ENCODE measurements at places on chromosomes 11 and 22.
A peak's percentile ranks its signal among the peaks of the same experiment; 100 is the strongest.

DNA sequence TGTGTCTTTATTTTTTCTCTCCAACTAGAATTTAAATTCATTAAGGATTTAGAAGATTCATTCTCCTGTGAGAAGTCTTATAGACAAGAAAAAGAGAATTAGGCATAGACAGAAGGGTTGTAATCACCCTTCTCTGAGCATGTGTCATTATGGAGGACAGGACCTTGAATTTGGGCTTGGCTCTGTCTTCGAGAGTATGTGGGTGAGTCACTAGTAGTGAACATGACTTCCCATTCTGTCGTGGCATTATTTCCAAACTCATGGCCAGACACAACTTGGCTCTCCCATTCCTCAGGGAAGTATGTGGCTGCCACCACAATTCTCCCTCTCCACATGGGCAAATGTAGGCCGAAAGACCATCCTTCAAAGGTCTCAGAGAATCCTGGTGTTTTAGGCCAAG, 14.3 kb upstream of the ANKK1 start:
- DNase-seq = no peak

DNA sequence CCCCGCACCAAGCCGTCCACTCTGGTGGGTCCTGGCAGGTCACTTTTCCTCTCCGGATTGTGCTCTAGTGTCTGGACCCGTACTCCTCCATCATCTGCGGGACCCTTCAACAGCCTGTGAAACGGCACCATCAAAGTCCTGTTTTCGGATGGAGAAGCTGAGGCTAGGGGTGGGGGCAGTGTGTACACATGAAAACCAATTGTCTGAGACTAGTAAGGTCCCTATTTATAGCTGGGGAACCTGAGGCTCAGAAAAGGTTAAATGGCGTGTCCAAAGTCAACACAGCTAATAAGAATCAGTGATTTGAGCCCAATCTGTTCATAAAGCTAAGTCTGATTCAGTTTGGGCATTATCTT, 668 bp upstream of the LRRC32 start:
- DNase-seq = no peak

DNA sequence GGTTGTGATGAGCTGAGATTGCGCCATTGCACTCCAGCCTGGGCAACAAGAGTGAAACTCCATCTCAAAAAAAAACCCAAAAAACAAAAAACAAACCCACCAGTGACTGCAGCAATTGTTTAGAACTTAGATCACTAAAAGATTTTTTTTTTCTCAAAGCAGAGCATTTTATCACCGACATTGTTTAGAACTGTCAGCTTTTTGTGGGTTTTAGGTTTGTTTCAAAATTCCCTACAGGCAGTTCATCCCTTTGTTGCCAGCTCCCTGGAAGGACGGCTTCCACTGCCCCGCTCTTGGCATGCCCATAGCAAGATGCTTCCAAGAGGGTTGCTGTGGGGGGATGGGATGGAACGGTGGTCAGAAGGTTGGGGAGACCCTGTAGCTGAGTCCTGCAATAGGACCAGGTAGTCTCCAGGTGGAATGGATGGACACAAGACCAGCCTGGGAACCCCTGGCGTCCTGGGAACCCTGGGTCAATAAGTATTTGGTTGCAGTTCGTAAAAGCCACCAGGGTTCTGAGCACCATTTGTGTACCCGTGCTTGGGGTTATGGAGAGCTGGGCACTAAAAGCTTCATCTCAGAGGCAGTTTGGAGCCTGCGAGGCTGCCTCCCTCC, 46.7 kb downstream of the TSPAN18 start:
- no peak for DNase-seq

DNA sequence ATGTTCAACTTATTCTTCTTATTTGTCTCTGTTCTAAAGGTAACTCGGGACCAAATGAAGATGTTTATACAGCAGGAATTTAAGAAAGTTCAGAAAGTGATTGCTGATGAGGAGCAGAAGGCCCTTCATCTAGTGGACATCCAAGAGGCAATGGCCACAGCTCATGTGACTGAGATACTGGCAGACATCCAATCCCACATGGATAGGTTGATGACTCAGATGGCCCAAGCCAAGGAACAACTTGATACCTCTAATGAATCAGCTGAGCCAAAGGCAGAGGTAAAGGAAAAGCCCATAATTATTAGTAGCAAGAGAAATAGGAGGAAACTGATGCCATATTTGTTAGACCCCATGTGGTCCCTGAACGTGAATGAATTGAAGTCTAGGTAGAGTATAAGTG, 63.3 kb downstream of the TRIM44 start:
- DNase-seq = no peak

DNA sequence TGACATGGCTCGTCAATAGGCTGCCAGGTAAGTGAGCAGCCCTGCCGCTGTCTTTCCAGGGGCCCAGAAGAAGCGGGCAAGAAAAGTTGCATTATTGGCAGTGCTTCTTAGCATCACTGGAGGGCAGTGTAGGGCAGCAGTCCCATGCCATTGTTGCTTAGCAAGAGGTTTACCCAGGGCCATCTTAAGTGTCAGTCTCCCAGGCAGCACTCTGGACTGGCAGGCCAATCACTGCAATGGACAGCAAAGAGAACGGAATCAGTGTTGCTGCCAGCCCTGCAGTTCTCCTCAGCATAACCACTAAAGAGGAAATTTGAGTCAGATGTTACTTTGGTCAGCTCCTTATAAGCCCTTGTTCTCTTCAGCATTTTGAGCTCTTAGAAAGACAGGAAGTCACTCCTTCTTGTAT, 13.4 kb upstream of the GRK2 start:
- peak; percentile 34 for DNase-seq

- DNase-seq = no peak
Measured at GRCh38 chr11:128653801-128654231, 40.1 kb upstream of the FLI1 start.

GRCh38 chr22:45754822-45755221, 83.2 kb downstream of the ATXN10 start:
- DNase-seq = no peak

GRCh38 chr11:63783925-63784592, 15.5 kb upstream of the ZFTA start:
- no peak for DNase-seq

DNA sequence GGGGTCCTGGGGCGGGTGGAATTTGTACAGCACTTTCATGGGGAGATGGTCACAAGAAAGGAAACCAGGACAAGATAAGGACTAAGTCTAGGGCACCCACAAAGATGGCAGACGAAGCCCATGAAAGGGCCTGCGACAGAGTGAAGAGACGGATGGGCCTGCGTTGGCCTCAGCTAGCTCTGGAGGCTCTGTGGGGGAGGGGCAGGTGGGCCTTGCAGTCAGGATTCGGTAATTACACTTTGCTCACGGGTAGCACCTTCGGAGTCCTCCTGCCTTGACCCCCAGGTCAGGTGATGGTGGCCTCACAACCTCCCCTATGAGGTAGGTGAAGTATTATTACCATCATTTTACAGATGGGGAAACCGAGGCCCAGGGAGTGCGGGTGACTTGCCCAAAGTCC, 7.1 kb downstream of the LRRC10B start:
- no peak for DNase-seq

DNA sequence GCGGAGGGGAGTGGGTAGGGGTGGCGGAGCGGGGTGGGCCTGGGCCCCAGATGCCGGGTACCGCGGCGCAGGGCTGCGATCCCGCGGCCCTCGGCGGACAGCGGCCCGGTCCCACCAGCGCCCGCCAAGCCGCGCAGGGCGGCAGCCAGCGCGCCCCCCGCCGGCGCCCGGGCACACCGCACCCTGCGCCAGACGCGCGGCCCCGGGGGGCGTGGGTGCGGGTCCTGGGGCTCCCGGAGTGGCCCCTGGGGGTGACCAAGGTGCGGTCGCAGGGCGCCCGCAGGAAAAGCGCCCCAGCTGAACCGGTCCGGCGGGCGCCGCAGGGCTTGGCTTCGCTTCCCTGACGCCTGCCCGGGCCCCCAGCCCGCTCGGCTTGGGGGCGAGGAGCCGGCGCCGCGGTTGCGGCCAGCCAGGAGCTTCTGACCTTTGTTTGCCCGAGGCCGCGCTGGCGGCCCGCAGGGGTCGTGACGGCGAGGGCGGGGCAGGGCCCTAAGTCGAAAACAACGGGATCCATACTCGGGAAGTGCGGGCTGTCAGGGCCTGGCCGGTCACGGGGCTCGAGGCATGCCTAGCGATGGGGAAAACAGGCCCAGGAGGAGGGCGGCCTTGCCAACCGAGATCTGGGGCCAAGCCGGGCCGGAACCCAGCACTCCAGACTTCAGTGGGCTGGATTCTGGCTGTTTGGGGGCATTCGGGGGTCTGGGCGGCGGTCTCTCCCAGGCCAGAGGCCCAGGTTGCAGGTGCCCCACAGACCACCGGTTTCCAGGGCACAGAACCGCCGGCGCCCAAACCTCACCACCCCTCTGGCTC, 581 bp upstream of the AP5B1 start:
- DNase-seq = no peak

DNA sequence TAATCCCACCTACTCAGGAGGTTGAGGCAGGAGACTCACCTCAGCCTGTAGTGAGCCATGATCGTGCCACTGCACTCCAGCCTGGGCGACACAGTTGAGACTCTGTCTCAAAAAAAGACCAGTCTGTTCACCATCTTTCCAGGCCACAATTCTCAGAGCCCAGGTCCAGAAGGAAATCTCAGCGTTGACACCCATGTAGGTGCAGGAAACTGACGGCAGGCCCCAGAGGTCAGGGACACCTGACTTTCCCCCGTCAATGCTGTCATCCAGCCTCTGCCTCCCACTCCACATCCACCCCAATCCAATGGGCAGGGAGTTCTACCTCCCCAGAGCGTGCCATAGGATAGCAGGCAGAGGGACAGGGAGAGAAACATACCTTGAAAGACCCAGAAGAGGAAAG, 5.9 kb upstream of the GRK2 start:
- DNase-seq = no peak

DNA sequence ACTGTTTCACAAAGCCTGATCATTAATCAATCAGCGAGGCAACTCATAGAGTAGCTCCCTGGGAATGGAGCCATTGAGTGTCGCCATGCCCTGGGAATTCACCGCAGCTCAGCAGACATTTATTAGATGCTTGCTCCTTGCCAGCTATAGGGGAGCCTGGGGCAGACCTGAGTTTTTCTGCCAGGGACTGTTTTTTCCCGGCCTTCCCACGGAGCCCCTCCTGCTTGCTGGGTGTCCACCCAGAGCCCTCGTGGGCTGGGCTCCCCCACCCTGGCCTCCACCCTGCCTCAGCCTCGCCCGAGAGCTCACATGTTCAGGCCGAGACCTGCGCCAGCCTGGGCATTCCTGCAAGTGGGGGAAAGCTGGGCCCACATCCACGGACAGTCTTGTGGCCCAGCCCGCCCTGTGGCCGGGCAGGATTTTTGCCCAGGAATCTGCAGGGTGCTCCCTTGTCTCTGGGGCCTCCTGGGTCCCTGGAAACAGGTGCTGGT, 64.9 kb downstream of the SMIM38 start:
- no peak for DNase-seq

DNA sequence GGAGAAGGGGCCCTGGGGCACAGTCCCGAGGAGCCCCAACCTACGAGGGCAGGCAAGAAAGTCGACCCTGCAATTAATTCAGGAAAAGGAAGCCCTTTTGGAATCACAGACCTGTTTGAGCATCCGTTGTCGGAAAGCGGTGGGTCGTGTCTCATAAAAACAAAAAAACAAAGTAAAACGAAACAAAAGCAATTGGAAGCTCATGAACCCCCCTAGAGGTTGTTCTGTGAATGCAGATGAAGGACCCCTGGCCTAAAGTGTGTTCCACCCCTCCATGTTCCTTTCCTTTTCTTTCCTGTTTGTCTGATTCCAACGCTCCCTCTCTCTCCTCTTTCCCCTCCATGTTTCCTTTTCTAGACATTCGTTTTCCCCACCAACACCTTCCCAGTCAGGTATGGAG, 203.7 kb downstream of the GRIK4 start:
- no peak for DNase-seq

GRCh38 chr11:117513666-117514065, 186.0 kb downstream of the CEP164 start:
- DNase-seq = no peak

DNA sequence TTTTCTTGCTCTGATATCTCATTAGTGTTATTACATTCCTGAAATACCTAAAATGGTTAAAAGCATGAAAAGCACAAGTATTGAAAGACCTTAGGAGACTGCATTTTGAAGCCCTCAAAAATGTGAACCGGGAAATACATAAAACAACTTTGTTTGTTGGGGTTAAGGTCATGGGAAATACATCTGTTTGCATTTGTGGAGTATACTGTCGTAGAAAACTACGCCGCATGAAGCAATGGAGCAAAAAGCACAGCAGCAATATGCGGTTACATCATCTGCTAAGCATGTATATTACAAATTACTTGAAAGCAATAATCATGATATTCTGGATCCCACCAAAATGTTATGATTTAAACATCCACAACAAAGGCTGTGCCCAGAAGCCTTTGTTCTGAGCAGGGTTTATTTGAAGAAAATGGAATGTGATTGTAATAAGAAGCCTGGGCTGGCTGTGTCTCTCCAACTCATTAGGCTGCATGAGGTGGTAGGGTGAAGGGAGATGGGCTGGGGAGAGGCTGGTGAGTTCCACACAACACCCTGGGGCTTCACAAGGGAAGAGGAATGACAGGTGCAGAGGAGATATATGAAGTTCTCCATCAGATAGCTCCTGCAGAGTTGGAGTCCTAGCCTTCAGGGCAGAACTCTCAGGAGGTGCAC, 64.7 kb upstream of the LIN7C start:
- DNase-seq = no peak

DNA sequence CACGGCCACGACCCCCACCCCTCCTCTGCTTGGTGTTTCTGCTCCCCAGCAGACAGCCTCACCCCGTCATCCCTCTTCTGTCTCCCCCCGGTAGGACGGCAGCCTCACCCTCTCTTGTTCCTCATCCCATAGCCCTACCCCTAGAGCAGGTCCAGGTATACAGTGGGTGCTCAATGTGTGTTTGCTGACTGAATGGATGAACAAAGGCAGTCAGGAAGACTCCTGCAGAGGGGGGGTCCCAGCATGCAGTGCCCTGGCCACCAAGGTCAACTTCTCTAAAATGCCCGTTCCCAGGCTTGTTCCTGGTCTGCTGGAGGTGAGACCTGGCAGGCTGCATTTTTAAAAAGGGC, 34.7 kb upstream of the FADD start:
- DNase-seq = no peak

DNA sequence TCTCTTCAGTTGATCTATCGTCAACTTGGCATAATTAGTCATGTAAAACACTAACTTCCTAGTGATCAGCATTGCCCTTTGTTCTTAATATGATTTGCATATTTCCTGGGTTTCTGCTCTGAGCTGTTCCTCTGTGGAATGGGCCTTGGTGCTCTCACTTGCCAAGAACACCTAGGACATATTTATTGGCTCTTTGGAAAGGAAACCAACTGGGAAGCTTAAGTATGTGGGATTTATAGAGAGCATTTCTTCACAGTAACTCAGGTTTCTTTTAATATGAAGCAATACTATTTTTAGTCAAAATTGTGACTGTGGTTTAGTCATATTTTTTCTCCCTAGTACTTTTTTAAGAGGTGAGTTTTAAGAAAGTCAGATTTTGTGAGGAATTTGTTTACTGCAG, 28.8 kb downstream of the FAT3 start:
- no peak for DNase-seq

GRCh38 chr11:110317516-110317932, 21.1 kb upstream of the RDX start:
- no peak for DNase-seq

GRCh38 chr11:111815489-111815888, 49.3 kb upstream of the PPP2R1B start:
- DNase-seq = no peak

- no peak for DNase-seq
Measured at GRCh38 chr11:132943357-132943705, 589.0 kb downstream of the OPCML start.

GRCh38 chr11:74520927-74521665, 27.6 kb upstream of the LIPT2 start:
- DNase-seq = no peak

- no peak for DNase-seq
Measured at GRCh38 chr11:64848826-64849597, 4.6 kb upstream of the CDC42BPG start.

GRCh38 chr11:104761511-104761910, 136.7 kb downstream of the CASP12 start:
- DNase-seq = no peak

Data from CD4-positive, alpha-beta T cell treated with Interleukin-4 for 4 hours (primary cell).